ENCODE measurements at places on chromosomes 4 and X. TPM values are rescaled to one million over a fixed set of nuclear protein-coding genes. Genes with fewer than 3 reads are reported as not detected.

- H3K36me3 ChIP-seq: no peaks in the 10 kb centered on the region
- no peaks in the 10 kb centered on the region for H3K27me3 ChIP-seq
- no peak for DNase-seq
- H3K4me3 ChIP-seq: no peak overlapping the region
These were observed 26.0 kb downstream of the AFM start for GRCh38 chr4:73507541-73507940.

- no peak overlapping the region for H3K27ac ChIP-seq
- H3K36me3 ChIP-seq: no peaks in the 10 kb centered on the region
- DNase-seq: no peak
- H3K4me3 ChIP-seq: no peak overlapping the region
- H3K4me1 ChIP-seq: no peaks in the 10 kb centered on the region
- H3K27me3 ChIP-seq: no peaks in the 10 kb centered on the region
These were observed 132.9 kb upstream of the PTCHD1 start for GRCh38 chrX:23201706-23202105.

- H3K36me3 ChIP-seq: no peaks in the 10 kb centered on the region
- H3K4me1 ChIP-seq: no peaks in the 10 kb centered on the region
- no peaks in the 10 kb centered on the region for H3K27me3 ChIP-seq
- H3K27ac ChIP-seq: no peak overlapping the region
These were observed 46.8 kb upstream of the PITX2 start for GRCh38 chr4:110669663-110670062.

DNA sequence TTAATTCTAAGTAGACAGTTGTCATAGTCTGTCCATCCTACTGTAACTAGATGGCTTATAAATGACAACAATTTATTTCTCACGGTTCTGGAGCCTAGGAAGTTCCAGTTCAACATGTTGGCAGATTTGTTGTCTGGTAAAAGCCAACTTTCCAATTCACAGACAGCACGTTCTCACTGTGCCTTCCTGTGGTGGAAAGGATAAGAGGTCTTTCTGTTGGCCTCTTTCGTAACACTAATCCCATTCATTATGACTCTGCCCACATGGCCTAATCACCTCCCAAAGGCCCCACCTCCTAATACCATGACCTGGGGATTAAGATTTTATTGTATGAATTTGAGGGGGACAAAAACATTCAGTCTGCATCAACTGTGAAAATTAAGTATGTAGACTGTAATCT is 83.2 kb downstream of the GALNTL6 start:
- H3K27me3 ChIP-seq: no peaks in the 10 kb centered on the region
- H3K27ac ChIP-seq: no peak overlapping the region
- H3K36me3 ChIP-seq: no peaks in the 10 kb centered on the region
- no peak overlapping the region for H3K4me3 ChIP-seq

DNA sequence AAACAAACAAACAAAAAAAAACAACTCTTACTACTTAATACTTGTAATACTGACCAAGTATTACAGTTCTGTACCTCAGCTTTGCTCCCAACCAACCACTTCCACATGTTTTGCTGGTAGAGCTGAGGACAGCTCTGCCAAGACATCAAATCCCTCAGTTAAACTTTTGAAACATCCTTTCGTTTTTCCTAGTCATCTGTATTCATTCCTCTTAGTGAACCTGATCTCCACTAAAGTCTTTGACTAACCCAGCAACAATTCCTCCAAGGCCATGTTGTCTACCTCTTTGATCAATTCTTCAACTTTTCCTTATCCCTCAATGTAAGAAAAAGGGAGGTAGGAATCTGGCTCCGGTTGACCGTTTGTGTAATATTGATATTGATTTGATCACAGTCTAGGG is 247.5 kb downstream of the ARHGAP24 start:
- H3K4me1 ChIP-seq: no peaks in the 10 kb centered on the region
- no peak overlapping the region for H3K27ac ChIP-seq
- H3K27me3 ChIP-seq: no peaks in the 10 kb centered on the region
- H3K4me3 ChIP-seq: no peak overlapping the region
- no peak for DNase-seq

- H3K27me3 ChIP-seq: no peaks in the 10 kb centered on the region
- H3K4me1 ChIP-seq: no peaks in the 10 kb centered on the region
- H3K36me3 ChIP-seq: no peaks in the 10 kb centered on the region
- no peak overlapping the region for H3K27ac ChIP-seq
These were observed 5.0 kb upstream of the BANK1 start for GRCh38 chr4:101785486-101785885.

DNA sequence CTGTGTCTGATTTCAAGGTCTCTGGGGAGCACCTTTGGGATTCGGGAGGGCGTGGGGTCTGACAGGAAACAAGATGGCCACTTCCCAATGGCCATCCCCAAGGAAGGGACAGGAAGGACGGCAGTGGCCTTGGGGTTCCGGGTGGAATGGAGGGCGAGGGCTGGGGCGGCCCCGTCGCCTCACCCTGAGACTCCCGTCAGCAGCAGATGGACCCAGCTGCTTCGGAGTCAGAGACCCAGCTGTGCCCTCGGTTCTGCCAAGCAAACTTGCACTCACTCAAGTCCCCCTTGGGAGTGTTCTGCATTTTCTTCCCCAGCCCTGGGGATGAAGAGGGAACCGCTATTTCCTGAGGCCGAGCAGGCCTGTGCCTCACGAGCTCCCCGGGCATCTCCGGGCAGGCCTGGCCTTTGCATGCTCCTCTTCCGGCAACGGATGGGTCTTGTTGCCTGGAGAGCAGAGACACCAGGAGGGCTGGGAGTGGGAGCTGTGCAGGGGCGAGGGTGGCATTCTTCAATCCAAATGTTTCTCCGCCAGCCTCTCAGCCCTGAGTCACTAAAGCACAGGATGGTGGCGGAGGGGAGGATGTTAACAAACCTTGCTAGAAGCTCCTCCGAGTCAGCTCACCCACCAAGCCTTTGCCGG is 6.8 kb upstream of the DUSP9 start:
- no peak overlapping the region for H3K4me3 ChIP-seq
- no peak for DNase-seq
- peaks cover 3% of the 10 kb centered on the region for H3K27me3 ChIP-seq
- no peak overlapping the region for H3K27ac ChIP-seq
- H3K4me1 ChIP-seq: no peaks in the 10 kb centered on the region

- H3K4me1 ChIP-seq: no peaks in the 10 kb centered on the region
- H3K27me3 ChIP-seq: no peaks in the 10 kb centered on the region
- no peaks in the 10 kb centered on the region for H3K36me3 ChIP-seq
- no peak for DNase-seq
- no peak overlapping the region for H3K4me3 ChIP-seq
These were observed 710.7 kb upstream of the SLIT2 start for GRCh38 chr4:19540859-19541540.

- H3K4me1 ChIP-seq: no peaks in the 10 kb centered on the region
- DNase-seq: no peak
- H3K27me3 ChIP-seq: no peaks in the 10 kb centered on the region
- H3K27ac ChIP-seq: no peak overlapping the region
- H3K4me3 ChIP-seq: no peak overlapping the region
- H3K36me3 ChIP-seq: no peaks in the 10 kb centered on the region
These were observed 13.4 kb downstream of the HTT-AS start for GRCh38 chr4:3060946-3061345.

- no peaks in the 10 kb centered on the region for H3K27me3 ChIP-seq
- H3K4me1 ChIP-seq: no peaks in the 10 kb centered on the region
- no peak overlapping the region for H3K4me3 ChIP-seq
- no peak overlapping the region for H3K27ac ChIP-seq
- H3K36me3 ChIP-seq: no peaks in the 10 kb centered on the region
These were observed 331.6 kb upstream of the ZFP42 start for GRCh38 chr4:187664011-187664410.

DNA sequence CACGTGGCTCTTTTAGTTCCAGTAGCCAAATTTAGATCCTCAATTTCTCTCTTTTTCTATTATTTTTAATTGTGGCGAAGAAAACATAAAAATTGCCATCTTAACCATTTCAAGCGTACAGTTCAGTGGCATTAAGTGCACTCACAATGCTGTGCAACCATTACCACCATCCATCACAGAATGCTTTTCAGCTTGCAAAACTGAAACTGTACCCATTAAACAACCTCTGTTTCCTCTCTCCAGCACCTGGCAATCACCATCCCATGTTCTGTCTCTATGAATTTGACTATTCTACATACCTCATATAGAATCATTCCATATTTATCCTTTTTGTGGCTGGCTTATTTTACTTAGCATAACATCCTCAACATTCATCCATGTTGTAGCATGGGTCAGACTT is 74.9 kb downstream of the METTL14 start:
- no peaks in the 10 kb centered on the region for H3K27me3 ChIP-seq
- H3K27ac ChIP-seq: no peak overlapping the region
- DNase-seq: no peak
- H3K4me1 ChIP-seq: peaks cover 8% of the 10 kb centered on the region

DNA sequence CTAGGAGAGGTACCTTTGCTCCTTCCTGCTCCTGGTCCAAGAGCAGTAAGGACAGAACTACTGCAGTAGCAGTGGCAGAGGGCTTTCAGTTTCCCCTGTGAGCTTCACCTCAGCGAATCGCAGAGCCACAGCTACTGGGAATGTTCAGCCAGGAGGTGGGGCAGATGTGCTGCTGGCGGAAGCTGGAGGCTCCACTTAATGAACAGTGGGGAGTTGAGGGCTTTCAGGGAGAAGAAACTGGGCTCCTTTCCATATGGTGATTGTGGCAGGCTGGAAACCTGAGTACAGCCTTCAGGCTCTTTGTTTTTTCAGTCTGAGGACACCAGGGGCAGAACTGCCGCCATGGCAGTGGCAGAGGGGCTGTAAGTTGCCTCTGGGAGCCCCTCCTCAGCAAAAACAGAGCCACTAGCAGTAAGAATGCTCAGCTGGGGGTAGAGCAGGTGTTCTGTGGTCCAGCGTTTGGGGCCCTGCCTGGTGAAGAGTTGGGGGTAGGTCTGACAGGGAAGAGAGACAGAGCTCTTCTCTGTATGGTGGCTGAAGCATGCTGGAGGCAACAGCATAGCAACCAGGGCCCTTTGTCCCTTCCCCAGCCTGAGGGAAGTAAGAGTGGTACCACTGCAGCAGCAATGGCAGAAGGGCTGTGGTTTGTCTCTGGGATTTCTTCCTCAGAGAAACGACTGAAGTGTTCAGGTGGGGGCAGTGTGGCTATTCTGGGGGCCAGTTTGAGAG is 106.0 kb upstream of the GRXCR1 start:
- H3K4me1 ChIP-seq: no peaks in the 10 kb centered on the region
- no peak for DNase-seq
- H3K27ac ChIP-seq: no peak overlapping the region
- no peaks in the 10 kb centered on the region for H3K27me3 ChIP-seq
- no peak overlapping the region for H3K4me3 ChIP-seq
- H3K36me3 ChIP-seq: no peaks in the 10 kb centered on the region

- DNase-seq: no peak
- no peaks in the 10 kb centered on the region for H3K4me1 ChIP-seq
- H3K27ac ChIP-seq: no peak overlapping the region
- no peak overlapping the region for H3K4me3 ChIP-seq
- H3K36me3 ChIP-seq: no peaks in the 10 kb centered on the region
- no peaks in the 10 kb centered on the region for H3K27me3 ChIP-seq
These were observed 63.3 kb downstream of the DOCK11 start for GRCh38 chrX:118558926-118559325.

- H3K4me1 ChIP-seq: no peaks in the 10 kb centered on the region
- no peak overlapping the region for H3K27ac ChIP-seq
- no peak for DNase-seq
- H3K36me3 ChIP-seq: no peaks in the 10 kb centered on the region
These were observed 71.8 kb downstream of the DIAPH2 start for GRCh38 chrX:96756491-96756890.

F8A2 gene
- not detected for total RNA-seq

CCNB3 gene
- total RNA-seq: 1.5 TPM

NSUN7 gene
- total RNA-seq: 7.6 TPM

CSTF2 gene
- total RNA-seq: 14.4 TPM

BST1 gene
- total RNA-seq: 5.3 TPM

IGSF1 gene
- 1.4 TPM for total RNA-seq
